Iris pigment epithelial cell (primary cell): ENCODE measurements at places on chromosomes 2 and 18.

GRCh38 chr18:70329071-70329470 is 40.2 kb downstream of the SOCS6 start:
- DNase-seq = no peak

- peak; percentile 54 for DNase-seq
Measured at GRCh38 chr2:68282811-68283418, 30.6 kb upstream of the PPP3R1 start.

DNA sequence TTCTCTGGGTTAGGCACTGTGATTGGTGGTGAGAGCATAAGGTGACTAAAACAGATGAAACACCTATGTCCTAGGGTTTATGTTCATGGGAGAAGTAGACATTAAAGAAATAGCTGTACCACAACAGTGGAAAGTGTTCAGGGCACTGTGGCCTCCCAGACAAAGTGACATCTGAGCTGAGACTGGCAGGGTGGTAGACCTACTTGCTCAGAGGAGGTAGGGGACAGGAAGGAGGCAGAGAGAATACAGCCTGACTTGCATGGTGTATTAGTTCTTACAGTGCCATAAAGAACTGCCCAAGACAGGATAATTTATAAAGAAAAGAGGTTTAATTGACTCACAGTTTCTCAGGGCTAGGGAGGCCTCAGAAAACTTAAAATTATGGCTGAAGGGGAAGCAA is 82.6 kb downstream of the MAPRE2 start:
- DNase-seq = no peak

- DNase-seq = no peak
Measured at GRCh38 chr2:9093324-9093723, 89.8 kb upstream of the MBOAT2 start.
